ENCODE measurements at places on chromosomes 2 and 18.

- no peak for DNase-seq
These were observed 86.2 kb downstream of the MYL12B start for GRCh38 chr18:3348176-3348575.

DNA sequence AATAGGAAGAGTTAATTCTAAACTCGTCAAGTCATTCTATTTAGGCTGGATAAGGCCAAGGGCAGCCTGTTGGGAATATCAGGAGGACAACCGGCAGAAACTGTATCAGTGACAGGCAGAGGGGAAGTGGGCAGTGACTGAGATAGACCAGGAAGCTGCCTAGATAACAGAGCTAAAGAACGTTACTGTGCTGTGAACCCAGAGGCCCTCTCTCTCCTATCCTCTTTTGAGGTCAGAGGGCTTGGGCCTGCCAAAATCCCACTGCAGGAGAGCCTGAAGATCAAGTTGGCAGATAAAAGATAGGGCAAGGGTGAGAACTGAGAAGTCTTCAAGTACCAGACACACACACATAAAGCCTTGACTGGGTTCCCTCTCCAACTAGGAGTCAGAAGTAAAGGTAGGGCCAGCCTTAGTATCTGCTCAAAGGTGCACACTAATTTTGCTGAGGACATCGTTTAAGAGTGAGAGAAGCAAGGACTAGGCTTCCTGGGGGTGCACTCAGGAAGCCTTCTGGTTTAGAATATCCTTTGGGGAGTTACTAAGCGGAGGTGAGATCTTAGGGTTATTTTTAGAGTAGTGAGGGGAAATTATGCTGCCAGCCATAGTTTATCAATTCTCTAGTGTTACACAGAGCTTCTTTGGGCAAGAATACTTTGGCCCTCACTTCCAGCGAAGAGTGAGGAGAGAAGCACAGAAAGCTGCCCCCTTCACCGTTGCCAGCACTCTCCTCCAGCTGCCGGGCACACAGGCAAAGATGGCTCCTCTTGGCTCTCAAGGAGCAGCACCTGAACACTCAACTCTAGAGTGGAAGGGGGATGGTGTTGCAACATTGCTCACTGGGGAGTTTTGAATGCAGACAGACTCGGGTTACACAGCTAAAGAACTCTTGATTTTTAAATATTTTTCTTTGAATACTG is 9.8 kb downstream of the CAVIN2 start:
- no peak for DNase-seq

GRCh38 chr2:10301941-10302478 is 694 bp upstream of the HPCAL1 start:
- no peak for DNase-seq

- DNase-seq: no peak
These were observed 68.7 kb upstream of the EDAR start for GRCh38 chr2:109057686-109058085.

All from stimulated activated CD4-positive, alpha-beta T cell treated with anti-CD3 and anti-CD28 coated beads, Interleukin-1b, Interleukin-23, amount 100 ng/mL, for 24 hours (primary cell).